Activated CD8-positive, alpha-beta memory T cell treated with anti-CD3 and anti-CD28 coated beads for 4 hours (primary cell): ENCODE measurements at places on chromosomes 13 and 19.

DNA sequence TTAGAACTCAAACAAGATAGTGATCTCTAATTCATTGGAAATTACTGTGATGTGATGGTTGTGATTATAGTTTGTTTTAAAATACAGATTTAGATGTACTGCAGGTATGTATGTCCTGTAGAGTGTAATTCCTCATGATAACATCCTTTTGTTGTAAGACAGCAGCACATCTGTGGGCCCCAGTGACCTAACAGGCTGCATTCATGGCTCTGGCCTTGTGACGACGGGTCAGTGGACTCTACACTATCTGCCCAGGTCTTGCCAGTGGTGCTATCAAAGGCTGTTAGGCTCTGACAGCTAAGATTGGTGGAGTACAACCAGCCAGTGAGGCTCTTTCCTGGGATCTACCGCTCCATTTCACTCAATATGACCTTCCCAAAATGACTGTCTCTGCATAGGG, 158.4 kb downstream of the MTUS2 start:
- no peak for DNase-seq

- DNase-seq: peak; percentile 3
These were observed 294.8 kb downstream of the TSHZ3 start for GRCh38 chr19:31054430-31054829.

DNA sequence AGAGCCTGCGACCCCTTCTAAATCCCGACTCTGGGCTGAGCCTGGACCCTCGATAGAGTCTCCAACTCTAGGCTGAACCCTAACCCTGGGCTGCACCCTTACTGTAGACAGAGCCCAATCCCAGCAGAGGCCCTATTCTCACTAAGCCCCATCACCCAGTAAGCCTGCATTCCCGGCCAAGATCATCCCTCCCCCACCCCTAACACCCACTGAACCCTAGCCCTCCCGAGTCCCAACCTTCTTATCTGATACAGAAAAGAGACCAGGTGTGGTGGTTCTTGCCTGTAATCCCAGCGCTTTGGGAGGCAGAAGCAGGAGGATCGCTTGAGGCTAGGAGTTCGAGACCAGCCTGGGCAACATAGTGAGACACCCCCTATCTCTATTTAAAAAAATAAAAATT, 2.6 kb upstream of the TNFAIP8L1 start:
- DNase-seq: no peak

DNA sequence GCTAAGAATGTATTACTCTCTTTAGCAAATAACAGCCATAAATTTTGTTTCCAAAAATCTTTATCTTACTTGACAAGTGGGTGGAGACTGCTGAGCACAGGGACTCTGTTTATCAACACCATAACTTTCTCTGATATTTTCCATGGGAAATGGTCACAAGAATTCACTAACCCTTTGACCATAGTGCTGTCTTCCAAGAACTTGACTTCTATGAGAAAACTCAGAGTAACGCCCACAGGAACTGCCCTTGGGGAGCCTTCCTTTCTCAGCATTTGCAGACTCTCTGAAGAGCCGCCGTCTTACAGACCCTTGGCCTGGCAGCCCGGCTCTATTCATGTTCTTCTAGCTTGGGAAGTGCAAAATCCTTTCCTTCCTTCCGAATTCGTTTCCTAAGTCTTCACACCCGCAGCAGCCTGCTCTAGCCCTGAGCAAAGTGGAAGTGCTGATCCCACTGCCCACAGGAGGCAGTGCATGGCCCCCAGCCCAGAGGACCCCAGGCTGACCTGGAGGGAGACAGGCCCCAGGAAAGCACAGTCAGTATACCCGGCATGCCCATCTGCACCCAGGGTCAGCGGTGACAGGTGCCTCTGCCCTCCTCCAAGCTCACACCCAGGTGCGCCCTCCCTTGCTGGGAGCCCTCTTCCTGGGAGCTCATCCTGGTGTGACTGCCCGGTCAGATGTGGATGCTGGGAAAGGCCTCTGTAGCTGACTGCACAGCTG, 10.2 kb downstream of the GAS6 start:
- no peak for DNase-seq

- DNase-seq: no peak
These were observed 1.3 kb downstream of the TPP2 start for GRCh38 chr13:102598061-102598460.

GRCh38 chr13:27524981-27525975, 74.9 kb upstream of the MTIF3 start:
- no peak for DNase-seq

- DNase-seq: no peak
These were observed 22.0 kb downstream of the SHANK1 start for GRCh38 chr19:50697414-50698124.

DNA sequence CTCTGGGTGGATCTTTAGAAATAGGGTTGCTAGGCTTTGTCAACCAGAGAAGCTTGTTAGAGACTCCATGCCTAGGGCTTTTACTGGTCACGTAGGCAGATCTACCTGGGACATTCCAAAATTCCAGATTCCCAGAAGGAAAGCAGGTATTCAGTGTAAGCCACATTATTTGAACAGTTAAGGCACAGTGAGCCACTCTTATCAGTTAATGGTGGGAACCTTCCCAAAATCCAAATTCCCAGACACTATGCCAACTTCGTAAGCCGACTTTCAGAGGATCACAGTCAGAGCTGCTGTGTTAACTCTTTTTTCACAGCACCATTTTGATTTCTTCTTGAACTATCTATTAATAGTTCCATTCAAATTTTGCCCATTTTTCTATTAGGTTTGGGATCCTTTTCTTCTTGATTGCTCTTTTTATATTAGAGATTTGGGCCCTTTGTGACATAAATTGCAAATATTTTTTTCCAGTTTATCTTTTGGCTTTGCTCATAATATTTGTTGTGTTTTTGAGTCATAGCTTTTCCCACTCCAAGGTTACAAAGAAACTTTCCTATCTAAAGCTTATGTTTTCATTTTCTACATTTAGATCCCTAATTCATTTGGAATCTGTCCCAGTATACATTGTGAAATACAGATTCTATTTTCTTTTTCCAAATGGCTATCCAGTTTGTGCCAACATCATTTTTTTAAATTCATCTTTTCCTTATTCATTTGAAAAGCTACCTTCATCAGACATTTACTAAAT, 77.3 kb downstream of the DHRS12 start:
- no peak for DNase-seq

DNA sequence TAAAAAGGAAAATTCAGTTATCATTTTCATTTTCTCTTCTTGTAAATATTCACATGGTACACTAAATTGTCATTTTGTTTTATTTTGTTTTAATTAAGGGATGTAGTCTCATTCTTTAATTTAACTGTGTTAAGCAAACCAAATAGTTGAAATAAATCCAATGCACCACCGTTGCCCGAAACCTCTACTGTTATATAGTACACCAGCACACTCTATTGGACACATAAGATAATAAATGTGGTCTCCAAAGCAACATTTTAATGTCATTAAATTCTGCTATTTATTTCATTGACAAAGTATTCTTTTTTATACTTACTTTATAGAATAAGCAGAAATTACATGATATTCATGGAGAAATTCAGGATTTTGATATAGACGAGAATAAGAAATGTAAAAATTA, 156.4 kb upstream of the FREM2 start:
- no peak for DNase-seq

- no peak for DNase-seq
These were observed 50.2 kb downstream of the PEPD start for GRCh38 chr19:33471111-33471996.

DNA sequence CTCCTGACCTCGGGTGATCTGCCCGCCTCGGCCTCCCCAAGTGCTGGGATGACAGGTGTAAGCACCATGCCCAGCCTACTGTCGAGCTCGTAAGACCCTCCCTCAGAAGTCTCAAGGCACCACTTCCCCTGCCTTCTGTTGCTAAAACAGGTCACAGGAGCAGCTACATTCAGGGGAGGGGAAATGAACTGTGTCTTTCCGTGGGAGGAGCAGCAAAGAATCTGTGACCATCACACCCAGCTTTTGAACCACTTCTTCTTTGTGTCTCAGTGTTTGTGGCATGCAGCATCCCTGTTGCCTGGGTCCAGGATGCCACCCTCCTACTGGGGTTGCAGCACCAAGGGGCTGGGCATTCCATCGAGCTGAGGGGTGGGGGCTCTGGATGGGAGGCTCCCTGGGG, 7.7 kb upstream of the CSNK1G2 start:
- no peak for DNase-seq

DNA sequence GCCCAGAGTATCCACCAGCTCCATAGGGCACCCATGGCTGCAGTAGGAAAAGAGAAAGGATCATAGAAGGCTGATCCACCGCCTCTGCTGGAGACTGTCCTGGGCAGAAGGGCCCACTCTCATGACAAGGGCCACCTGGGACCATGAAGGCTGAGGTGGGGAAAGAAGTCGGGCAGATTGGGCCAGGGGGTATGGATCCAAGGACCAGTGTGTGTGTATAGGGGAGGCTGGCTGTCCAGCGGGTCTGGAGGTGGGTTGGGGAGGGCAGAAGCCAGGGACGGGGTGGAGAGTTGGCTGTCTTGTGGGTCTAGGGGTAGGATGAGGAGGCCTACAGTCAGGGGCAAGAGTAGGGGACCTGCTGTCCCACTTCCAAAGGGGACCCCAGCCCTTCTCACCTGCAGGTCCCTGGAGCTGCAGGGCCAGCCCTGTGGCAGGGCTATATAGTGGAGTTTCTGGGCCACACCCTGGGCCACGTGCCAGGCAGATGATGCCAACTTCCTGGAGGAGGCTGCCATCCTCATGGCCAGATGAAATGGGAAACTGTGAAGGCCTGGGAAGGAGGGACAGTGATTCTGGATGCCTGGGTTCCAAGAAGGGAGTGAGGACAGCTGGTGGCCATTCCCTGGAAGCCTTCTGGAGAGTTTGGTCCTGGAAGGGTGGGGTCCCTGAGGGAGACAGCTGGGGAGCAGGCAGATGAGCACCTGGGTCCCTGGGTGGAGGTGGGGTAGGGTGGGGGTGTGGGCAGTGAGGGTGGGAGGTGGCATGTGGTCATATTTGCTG, at the start of gene FCGBP:
TSS of gene FCGBP (minus strand) at position 51 of the 780 bp plus-strand sequence.
- DNase-seq: no peak

- DNase-seq: no peak
These were observed 619 bp downstream of the MED16 start for GRCh38 chr19:892243-892893.

DNA sequence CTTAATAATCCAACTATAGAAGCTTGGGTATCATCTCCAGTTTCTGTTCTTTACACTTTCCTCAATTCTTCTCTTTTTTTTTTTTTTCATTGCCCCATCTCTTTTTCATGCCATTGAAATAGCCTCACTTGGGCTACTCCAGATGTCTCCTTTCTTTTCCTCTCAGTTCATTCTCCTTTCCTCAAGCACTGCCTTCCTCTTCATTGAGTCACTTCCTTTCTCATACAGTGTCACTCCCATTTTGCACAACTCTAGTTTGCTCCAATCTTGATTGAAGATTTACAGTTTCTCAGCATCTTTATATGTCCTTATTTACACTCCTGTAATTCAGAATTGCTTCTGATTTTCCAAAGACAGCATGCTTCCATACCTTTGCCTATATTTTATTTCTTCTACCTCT, 61.3 kb downstream of the IPO5 start:
- DNase-seq: no peak

GRCh38 chr19:16605553-16605994, 22.4 kb downstream of the MED26 start:
- DNase-seq: no peak

DNA sequence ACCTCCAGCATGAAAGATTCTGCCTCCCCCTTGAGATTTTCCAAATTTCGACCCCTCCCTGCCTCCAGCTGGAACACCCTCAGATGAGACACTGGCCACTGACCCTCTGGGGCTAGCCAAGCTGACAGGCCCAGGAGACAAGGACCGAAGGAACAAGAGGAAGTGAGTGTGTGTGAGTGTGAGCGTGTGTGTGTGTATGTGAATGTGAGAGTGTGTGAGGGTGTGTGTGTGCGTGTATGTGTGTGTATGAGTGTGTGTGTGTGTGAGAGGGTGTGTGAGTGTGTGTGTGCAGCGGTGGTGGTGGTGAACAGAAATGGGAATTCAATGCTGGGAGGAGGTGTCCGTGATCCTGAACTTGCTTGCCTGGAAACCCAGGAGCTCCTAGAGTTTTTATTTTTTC, 13.8 kb downstream of the HRC start:
- no peak for DNase-seq

DNA sequence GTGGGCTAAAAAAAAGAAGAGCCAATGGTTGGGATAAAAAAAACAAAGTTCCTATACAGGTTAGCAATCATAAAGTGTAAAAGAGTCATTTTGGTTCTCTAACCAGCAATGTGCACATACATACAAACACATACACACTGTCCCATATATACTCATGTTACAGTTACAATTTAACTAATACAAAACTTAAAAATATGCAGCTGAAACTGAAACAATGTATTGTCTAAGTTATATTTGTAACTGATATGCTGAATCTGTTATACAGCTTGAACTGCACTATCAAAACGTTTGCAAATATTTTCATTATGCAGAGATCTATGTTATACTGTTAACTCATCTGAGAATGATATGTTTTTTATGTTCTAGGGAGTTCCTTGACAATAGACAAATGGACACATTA, 173.7 kb downstream of the KLF12 start:
- DNase-seq: no peak

- DNase-seq: no peak
These were observed 5.0 kb downstream of the LGALS14 start for GRCh38 chr19:39709026-39709872.

DNA sequence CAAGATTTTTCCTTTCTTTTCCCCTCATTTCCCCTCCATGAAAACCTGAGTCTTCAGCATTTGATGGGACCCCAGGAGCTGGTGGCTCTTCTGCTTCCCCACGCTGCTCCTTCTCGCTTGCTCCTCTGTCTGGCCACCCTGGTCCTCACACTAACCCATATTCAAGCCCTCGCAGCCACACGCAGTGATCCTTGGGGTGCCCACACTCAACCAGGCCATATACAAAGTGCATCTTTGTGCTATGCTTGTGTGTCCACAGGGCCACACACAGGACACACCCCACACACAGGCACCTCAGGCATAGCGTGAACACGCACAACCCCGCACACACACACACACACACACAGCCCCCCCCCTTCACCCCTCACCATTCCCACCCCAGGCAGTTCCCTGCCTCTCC, 132.1 kb downstream of the URI1 start:
- no peak for DNase-seq

DNA sequence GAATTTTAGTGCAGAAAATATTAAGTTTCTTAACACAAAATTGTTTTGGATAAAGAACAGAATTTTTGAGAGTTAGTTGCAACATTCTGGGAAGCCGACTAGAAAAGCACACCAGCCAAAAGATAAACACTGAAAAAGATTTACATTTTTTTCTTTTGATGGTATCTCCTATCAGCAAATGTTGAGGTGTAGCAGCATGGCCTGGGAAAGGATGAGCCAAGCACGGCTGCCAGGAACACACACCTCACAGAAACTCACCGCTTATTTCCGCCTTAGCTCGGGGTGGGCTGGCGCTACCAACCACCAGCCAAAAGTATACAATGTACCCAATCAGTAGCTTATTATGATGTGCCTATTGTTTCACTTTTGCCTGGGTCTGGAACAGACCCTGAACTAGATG, 134.7 kb downstream of the MIPEP start:
- DNase-seq: no peak

GRCh38 chr19:52070496-52070895, 21.9 kb upstream of the ZNF432 start:
- DNase-seq: no peak

- DNase-seq: no peak
These were observed 6.1 kb downstream of the STK11 start for GRCh38 chr19:1211494-1212234.
